ENCODE measurements at places on chromosomes 7 and 10.
A peak's percentile ranks its signal among the peaks of the same experiment; 100 is the strongest.

DNA sequence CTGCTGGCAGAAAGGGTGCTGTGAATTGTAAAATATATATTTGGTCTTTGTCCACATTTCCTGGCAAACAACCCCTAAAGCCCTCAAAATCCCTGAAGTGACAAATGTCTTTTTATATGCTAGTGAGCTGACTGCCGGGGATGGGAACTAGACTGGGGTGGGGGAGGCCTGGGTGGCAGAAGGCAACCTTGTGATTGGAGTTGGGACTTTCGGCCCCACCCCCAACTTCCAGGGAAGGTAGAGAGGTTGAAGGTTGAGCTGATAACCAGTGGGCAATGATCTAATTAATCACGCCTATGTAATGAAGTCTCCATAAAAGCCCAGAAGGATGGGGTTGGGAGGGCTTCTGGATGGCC lies 2.7 kb downstream of the EPHA1 start:
- no peak for DNase-seq

DNA sequence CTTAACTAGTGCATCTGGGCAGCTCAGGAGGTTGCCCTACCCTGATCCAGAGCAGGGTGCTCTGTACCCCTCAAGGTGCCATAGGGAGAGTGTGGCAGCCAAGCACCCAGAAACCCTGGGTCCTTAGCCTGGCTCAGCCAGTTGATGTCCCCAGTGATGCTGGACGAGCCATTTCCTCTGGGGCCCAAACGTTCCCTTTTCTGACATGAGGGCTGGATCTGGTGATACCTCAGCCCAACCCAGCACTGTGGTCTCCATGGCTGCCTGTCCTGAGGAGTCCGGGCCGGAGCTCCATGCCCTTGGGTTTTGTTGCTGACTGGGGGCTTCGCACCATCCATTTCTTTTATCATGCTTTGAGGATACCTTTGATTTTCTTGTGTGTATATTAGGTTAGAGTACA lies 87.9 kb upstream of the IKZF1 start:
- DNase-seq: no peak

DNA sequence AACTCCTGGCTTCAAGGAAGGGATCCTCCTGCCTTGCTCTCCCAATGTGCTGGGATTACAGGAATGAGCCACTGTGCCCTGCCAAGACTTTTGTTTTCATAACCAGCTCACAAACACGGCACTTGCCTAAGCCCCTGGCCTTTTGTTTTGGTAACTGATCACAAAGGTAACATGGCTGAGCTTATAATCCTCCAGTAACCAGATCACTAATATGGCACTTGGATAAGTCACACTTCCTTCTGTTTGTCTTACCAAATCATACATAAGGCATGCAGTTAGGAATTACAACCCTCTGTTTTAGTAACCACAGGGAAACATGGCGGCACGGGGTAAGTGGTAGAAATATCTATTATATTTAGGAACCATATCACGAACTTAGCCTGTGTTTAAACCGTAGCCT lies 577.1 kb downstream of the CALN1 start:
- DNase-seq: no peak

DNA sequence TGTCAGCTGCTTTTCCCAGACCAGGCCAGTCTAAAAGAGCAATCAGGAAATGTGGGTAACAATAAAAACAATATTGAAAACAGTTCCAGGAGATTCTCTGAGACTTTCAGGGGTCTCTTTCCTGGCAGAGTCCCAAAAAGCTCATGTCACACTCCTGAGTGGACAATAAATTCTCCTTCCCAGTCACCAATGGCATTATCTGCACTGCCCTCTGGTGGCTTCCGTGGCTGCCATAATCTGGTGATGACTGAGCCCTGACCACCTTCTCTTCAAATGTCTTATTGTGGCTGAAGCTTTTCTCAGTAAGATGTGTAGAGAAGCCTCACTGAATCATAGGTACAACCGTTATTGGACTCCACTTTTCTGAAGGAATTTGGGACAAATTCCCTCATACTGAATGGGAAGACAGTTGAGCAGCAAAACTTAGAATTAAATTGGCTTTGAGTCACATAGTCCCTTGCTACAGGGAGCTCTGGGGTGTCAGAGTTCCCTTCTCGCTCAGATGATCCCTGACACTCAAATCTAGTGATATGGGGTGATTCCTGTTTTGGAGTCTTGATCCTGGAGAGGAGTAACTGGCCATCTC lies 24.4 kb upstream of the ASAH2 start:
- DNase-seq: no peak

GRCh38 chr10:129775681-129776080 lies 188.4 kb downstream of the EBF3 start:
- DNase-seq: no peak

DNA sequence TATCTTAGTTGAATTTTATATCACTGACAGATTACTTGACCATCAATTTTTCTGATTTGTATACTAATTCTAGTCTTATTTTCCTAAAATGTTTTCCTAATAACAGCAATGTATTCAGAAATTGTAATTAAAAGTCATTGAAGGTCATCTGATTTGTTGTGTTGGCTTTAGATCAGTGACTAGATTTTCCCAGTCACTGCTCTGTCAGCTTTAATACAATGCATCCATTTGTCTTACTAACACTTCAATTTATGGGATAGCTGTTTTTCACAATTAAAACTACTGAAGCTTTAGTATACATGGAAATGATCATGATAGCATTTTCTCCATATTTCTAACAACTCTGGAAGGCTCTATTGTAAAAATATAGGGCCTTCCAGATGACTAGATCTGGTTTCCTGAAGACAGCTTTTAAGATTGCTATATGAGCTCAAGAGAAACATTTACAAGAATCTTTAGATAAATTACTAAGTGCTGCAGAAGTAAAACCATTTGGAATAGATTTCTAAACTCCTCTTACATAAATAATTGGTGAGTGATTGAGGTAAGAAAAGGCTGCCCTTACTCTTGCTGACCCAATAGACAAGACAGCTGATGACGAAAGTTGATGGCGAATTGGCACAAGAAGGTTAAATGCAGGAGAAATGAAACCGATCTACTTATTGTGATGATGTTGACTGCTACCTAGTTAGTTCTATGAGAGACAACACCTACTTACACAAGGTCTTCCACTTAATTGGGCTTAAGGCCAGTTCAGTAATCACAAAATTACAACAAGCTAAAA lies 74.1 kb downstream of the LRRTM3 start:
- DNase-seq: no peak

GRCh38 chr7:125467996-125468854 lies 538.6 kb upstream of the POT1 start:
- no peak for DNase-seq

DNA sequence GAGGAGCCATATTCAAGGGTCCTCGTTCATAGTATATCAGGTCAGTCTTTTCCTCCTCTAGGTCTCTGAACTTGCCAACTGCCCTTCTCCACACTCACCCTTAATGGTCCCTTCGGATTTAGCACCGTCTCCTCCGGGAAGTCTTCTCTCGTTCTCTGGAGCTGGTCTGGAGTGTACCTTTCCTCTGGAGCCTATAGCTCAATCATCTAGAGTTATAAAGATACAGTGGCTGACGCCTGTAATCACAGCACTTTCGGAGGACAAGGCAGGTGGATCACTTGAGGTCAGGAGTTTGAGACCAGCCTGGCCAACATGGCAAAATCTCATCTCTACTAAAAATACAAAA lies 4.4 kb upstream of the SCD start:
- DNase-seq: no peak

- DNase-seq: no peak
Observed at GRCh38 chr10:119029613-119030420, at the start of gene NANOS1. NANOS1 (plus strand) TSS chr10:119029714; CDS start chr10:119029802, 88 bp downstream.

- no peak for DNase-seq
Observed at GRCh38 chr7:132488634-132489302, 87.5 kb downstream of the PLXNA4 start.

- DNase-seq: no peak
Observed at GRCh38 chr10:74926791-74927585, 100.6 kb downstream of the KAT6B start.

DNA sequence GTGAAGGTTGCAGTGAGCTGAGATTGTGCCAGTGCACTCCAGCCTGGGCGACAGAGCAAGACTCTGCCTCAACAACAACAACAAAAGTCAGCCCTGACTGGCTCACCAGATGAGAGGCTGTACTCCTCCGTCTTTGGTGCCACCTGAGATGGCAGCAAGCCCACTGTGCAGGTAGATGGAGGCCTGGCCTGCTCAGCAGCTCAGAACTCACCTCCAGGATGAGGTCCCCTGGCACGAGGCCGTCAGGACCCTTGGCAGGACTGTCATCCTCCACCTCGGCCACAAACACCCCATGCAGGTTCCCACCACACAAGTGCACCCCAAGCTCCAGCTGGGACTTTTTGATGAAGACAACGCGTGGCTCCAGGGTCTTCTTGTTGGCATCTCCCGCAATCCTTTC lies 117.2 kb downstream of the DLG5 start:
- no peak for DNase-seq

GRCh38 chr7:98079891-98080648 lies 26.6 kb upstream of the LMTK2 start:
- peak; percentile 70 for DNase-seq

- no peak for DNase-seq
Observed at GRCh38 chr10:13567030-13567429, 19.7 kb upstream of the PRPF18 start.
